ENCODE measurements at places on chromosomes 2 and 18. TPM values are rescaled to one million over a fixed set of nuclear protein-coding genes. Genes with fewer than 3 reads are reported as not detected.
A peak's percentile ranks its signal among the peaks of the same experiment; 100 is the strongest.

DNA sequence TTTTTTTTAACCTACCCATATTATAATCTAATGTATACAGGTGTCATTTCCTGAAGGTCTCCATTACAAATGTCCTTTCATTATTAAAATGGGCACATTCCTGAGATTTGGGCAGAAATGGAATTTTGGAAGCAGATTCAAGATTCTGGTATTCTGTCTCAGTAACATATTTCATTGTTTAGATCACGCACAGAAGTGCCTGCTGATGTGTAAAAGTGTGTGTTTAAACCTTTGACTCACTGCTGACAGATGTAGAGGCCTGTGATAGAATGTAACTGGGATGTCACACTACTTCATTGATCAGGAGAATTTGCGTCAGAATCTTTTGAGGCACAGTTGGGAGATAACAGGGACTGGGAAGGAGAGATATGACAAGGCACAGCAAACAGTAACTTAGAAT is 276.8 kb upstream of the EPAS1 start:
- no peak for DNase-seq

GRCh38 chr18:63637703-63638102 is 6.4 kb downstream of the SERPINB4 start:
- no peak for DNase-seq

- DNase-seq: peak; percentile 74
These were observed 133.0 kb downstream of the WDSUB1 start for GRCh38 chr2:159153463-159153862.

GRCh38 chr2:108947271-108947907 is 41.6 kb downstream of the EDAR start:
- no peak for DNase-seq

- no peak for DNase-seq
These were observed 127.2 kb downstream of the TPO start for GRCh38 chr2:1540481-1540880.

- peak; percentile 31 for DNase-seq
These were observed 5.7 kb downstream of the ELAC1 start for GRCh38 chr18:50973367-50974126.

DNA sequence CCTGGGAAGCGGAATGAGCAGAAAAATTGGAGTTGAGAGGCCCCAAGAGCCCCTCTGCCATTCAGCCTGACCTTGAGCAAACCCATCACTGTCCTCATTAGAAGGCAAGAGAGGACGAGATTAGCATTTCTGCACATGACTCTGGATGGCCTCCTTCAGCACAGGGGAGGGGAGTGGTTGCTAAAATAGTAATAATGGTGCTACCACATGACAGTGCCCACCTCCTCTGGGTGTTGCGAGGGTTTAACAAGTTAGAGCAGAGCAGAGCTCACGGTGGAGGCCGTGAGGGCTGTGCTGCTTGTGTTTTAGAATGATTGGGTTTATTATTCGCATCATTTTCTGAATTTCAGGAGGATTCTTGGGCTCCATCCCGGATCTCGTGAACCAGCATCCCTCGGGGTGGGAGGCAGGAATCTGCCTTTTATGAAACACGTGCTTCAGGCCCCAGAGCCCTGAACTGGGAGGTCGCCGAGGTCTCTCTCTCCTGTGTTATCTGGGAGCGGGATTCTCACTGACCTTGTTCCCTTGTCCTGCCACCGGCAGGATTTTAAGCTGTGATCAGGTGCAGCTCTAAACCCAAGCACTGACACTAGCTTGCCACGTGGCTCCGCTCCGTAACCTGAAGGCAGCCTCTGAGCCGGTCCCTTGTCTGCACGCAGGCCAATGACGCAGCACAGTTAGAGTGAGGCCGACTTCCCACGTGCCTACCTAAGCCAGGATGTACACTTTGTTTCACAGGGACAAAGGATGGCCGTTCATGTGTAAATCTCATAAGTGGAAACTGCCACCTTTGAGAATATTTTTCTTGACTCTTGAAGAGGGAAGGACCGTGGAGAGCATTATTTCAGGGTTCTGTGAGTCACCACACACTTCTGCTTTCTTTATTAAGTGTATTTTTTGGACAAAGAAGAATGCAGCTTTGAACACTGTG is 142.3 kb downstream of the ACOXL start:
- no peak for DNase-seq

IL36G gene
- not detected for total RNA-seq
